ENCODE measurements at places on chromosomes 11 and 22.

DNA sequence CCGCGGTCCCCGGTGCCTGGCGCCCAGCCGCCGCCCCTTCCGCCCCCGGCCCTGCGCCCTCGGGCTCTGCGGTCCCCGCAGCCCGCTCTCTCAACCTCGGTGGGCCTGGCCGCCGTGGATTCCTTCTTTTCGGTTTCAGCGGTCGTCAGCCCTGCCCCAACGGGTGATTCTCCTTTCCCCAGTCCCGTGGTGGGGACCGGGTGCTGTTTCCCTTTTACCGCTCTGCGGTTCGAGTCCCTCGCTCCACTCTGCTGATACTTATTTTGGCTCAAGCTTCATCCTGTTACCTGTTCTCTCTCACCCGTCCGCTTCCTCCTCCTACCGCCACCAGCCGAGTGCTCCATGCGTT is 494 bp downstream of the ZDHHC5 start:
- H3K4me1 ChIP-seq: peaks cover 20% of the 10 kb centered on the region
- DNase-seq: peak; percentile 73

DNA sequence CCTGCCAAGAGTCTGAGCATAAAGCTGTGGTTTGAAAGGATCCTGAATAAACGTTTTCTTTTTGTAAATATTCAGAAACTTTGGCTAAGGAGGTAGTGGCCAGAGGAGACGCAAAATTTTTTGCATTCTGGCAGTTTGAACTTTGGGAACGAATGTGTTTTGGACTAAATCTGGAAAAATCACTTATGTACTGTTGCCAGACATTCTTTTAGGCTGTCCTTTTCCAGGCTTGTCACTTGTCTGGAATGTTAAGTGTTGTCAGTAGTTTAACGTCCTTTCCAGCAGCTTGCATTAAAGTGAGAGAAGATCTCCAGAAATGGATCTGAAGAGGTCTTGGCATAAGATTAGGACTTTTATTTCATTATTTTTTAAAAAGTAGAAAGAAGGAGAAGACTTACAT is 18.5 kb downstream of the SPECC1L start:
- no peak overlapping the region for H3K27ac ChIP-seq
- no peaks in the 10 kb centered on the region for H3K36me3 ChIP-seq
- peaks cover 15% of the 10 kb centered on the region for H3K4me1 ChIP-seq
- no peaks in the 10 kb centered on the region for H3K27me3 ChIP-seq
- DNase-seq: peak; percentile 17

DNA sequence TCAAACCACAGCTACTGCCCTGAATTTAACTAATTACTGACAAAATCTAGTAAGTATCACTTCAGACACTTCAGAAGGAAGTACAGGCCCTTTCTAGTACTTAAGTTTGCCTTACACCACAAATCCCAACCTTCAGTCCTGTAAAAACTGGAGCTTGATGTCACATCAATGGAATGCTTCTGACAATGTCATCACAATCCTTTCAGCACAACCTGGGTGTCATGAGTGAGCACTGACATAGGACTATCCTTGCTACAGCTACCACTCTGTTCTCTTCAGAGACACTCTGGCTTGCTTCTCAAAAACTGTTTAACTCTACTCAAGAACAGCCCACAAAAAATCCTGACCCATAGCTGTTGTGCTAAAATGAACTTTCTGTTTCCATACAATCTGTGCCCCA is 108.2 kb downstream of the RRM1 start:
- no peak overlapping the region for H3K27ac ChIP-seq
- H3K36me3 ChIP-seq: no peaks in the 10 kb centered on the region
- no peaks in the 10 kb centered on the region for H3K27me3 ChIP-seq
- H3K4me3 ChIP-seq: no peak overlapping the region

DNA sequence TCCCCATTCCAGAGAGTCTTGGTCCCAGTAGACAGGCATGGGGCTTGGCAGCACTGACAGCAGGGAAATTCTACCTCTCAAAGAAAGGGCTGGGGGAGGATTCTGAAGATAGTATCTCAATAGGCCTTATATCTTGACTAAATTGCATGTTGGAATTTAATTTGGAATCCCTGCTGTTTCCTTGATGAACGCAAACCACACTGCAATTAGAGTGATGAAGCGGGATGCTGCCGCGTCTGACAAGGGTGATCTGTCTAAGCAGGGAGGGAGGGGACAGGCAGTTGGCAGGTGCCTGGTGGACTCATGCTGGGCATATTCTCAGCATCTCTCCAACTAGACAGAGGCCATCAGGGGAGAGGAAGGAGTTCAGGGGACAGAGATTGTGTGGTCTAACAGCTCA is 48.4 kb downstream of the COMMD9 start:
- no peaks in the 10 kb centered on the region for H3K36me3 ChIP-seq
- H3K27ac ChIP-seq: no peak overlapping the region
- no peak for DNase-seq

DNA sequence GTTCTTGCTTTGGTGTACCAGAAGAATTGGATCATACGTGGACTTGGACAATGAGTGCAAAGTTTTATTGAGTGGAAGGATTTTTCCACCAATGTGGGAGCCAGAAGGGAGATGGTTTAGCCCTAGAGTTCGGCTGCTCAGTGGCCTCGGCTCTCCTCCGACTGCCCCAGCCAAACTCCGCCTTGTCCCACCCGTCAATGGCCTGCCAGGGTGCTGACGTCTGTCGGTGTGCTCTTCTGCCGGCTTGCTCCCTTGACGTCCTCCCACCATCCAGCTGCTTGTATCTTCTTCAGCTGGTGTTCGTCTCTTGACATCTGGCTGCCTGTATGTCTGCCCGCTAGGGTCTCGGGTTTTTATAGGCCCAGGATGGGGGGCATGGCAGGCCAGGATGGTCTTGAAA is 154.8 kb downstream of the APOL5 start:
- H3K36me3 ChIP-seq: no peaks in the 10 kb centered on the region
- no peak overlapping the region for H3K4me3 ChIP-seq
- H3K27ac ChIP-seq: no peak overlapping the region

GRCh38 chr22:46593211-46593681 is 26.9 kb upstream of the GRAMD4 start:
- peaks cover 37% of the 10 kb centered on the region for H3K4me1 ChIP-seq
- H3K27me3 ChIP-seq: no peaks in the 10 kb centered on the region
- no peak overlapping the region for H3K27ac ChIP-seq
- H3K36me3 ChIP-seq: no peaks in the 10 kb centered on the region
- no peak overlapping the region for H3K4me3 ChIP-seq
- peak; percentile 57 for DNase-seq

DNA sequence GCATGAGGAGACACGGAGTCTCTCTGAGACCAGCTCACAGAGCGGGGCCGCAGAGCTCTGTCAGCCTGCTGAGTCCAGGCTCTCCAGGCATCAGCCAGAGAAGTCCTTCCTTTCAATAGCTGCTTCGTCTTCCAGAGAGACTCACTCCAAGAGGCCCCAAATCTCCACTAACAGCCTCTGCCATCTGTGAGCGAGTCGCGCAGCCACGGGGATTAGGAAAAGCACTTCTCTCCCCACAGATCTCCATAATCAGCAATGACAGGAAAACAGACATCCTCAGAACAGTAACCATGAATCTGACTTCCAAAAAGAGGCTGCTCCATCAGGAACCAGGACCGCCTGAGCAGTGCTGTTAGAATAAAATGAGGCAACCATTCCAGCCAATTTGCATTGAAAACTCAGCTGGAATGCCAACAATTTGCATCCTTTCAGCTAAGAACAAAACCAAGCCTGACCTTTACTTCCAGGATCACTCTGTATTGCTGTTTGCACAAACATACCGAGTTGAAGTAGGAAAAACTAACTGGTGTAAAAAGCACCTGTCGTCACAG is 65.4 kb downstream of the SMCO4 start:
- H3K4me3 ChIP-seq: no peak overlapping the region
- DNase-seq: no peak
- H3K27ac ChIP-seq: no peak overlapping the region
- no peaks in the 10 kb centered on the region for H3K36me3 ChIP-seq
- no peaks in the 10 kb centered on the region for H3K27me3 ChIP-seq
- H3K4me1 ChIP-seq: no peaks in the 10 kb centered on the region

GRCh38 chr22:25383278-25383820 is 163.9 kb downstream of the CRYBB2 start:
- H3K36me3 ChIP-seq: no peaks in the 10 kb centered on the region
- no peak overlapping the region for H3K27ac ChIP-seq
- no peak overlapping the region for H3K4me3 ChIP-seq
- no peaks in the 10 kb centered on the region for H3K4me1 ChIP-seq
- no peak for DNase-seq
- no peaks in the 10 kb centered on the region for H3K27me3 ChIP-seq

- no peaks in the 10 kb centered on the region for H3K27me3 ChIP-seq
- DNase-seq: peak; percentile 59
- H3K27ac ChIP-seq: no peak overlapping the region
Measured at GRCh38 chr22:45946805-45947600, 30.0 kb downstream of the WNT7B start.

DNA sequence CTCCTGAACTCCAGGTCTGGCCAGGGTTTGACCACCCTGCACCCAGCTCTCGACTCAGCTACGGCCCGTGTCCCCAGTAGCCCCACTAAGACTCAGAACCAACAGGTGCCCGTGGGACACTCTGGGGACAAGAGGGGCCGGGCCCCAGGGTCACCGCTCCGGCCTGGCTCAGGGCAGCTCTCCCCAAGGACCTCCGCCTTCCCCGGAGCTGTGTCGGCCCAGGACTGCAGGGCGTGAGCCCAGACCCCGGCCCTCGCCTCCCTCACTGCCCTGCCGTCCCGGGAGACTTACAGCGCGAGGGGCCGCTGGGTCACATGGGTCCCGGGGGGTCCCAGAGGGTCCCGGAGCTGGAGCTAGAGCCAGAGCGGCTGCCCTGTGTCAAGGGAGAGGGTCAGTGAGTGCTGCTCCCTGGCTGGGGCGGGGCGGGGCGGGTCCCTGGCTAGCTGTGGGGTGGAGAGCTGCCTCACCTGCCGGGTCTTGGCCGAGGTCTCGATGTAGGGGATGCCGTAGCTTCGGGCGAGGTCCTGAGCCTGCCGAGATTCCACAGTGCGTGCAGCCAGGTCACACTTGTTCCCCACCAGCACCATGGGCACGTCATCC is 2.3 kb downstream of the HRAS start:
- no peaks in the 10 kb centered on the region for H3K36me3 ChIP-seq
- no peaks in the 10 kb centered on the region for H3K27me3 ChIP-seq
- DNase-seq: no peak

Data from Karpas-422 (cell line).